ENCODE measurements at places on chromosomes 2 and 18.

GRCh38 chr18:77522051-77522675 is 272.5 kb downstream of the GALR1 start:
- no peaks in the 10 kb centered on the region for H3K4me1 ChIP-seq
- peaks cover 4% of the 10 kb centered on the region for H3K27me3 ChIP-seq
- no peak overlapping the region for H3K4me3 ChIP-seq
- H3K36me3 ChIP-seq = no peaks in the 10 kb centered on the region

DNA sequence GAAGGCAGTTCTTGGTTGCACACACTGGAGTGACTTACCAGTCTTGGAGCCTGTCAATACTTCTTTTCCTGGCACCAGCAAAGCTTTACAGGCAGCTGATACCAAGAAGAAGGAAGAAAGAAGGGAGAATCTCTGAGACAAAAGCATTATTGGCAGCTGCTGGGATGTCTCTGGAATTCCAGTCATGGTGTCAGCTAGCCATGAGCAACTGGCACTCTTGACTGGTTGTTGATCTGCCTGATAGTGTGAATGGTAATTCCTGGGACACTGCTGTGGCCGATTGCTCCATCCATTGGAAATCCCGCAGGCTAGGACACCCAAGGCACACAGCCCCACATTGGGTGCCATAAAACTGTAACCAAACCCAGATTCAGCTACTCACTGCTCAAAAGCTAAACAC is 17.8 kb upstream of the SPAG16 start:
- no peak overlapping the region for H3K4me3 ChIP-seq
- H3K36me3 ChIP-seq = no peaks in the 10 kb centered on the region
- no peaks in the 10 kb centered on the region for H3K27me3 ChIP-seq
- DNase-seq = no peak
- H3K4me1 ChIP-seq = no peaks in the 10 kb centered on the region

DNA sequence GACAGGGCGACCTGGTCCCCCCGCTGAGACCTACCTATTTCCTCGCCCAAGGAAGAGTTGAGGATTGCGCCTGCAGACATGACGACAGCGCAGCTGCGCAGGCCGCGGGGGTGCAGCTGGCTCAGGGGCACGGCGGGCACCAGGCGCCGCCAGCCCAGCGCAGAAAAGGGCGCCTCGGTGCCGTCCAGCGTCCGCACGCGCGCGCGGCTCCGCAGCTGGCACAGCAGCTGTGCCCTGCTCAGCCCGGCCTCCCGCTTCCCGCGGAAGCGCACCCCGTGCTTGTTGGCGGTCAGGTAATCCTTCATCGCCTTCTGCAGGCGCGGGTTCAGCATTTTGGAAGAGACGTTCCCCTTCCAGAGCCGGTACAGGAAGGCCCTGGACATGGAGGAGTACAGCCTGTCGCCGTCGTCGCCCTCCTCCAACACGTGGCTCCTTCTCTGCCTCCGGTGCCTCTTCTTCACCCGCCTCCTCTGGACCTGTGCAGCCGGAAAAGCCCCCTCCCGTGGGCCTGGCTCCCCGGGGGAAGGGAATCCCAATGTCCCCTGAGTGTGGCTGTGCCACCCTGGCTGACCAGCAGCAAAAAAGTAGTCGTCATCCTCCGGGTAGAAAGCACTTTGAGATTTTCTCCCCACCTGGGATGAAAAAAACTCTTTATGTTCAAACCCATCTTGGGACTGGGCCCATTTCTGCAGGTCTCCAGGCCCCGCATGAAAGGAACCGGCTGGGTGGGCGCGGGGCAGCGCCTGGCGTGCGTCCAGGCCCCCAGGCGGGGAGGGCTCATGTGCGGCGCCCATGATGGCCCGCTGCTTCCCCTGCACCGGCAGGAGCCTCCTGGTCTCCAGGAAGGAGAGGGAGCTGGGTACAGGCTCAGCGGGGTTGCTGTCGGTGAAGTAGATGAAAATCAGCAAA is 42.7 kb downstream of the ST6GAL2 start:
- H3K27ac ChIP-seq = no peak overlapping the region
- H3K4me1 ChIP-seq = no peaks in the 10 kb centered on the region
- no peak overlapping the region for H3K4me3 ChIP-seq
- H3K27me3 ChIP-seq = no peaks in the 10 kb centered on the region
- DNase-seq = no peak
- no peaks in the 10 kb centered on the region for H3K36me3 ChIP-seq

GRCh38 chr2:126905991-126906390 is 7.3 kb downstream of the TEX51 start:
- peaks cover 18% of the 10 kb centered on the region for H3K27me3 ChIP-seq
- H3K36me3 ChIP-seq = no peaks in the 10 kb centered on the region
- H3K27ac ChIP-seq = no peak overlapping the region
- no peaks in the 10 kb centered on the region for H3K4me1 ChIP-seq
- no peak for DNase-seq

GRCh38 chr18:70622622-70623419 is 334.0 kb downstream of the SOCS6 start:
- no peaks in the 10 kb centered on the region for H3K36me3 ChIP-seq
- no peaks in the 10 kb centered on the region for H3K4me1 ChIP-seq
- no peak for DNase-seq
- H3K27me3 ChIP-seq = no peaks in the 10 kb centered on the region

- H3K4me1 ChIP-seq = no peaks in the 10 kb centered on the region
- no peaks in the 10 kb centered on the region for H3K27me3 ChIP-seq
- DNase-seq = no peak
- no peaks in the 10 kb centered on the region for H3K36me3 ChIP-seq
These were observed 316.4 kb downstream of the DSEL start for GRCh38 chr18:67199993-67200617.

Measured in SJSA1 (cell line).